ENCODE measurements at places on chromosomes 2 and 18. TPM values are rescaled to one million over a fixed set of nuclear protein-coding genes. Genes with fewer than 3 reads are reported as not detected.

Gene EGR4
- total RNA-seq, result 1.2 TPM

Gene CRYGC
- total RNA-seq, result not detected

Gene GAREM2
- 16.9 TPM for total RNA-seq

Gene RNF138
- 34.9 TPM for total RNA-seq

Gene PARD3B
- total RNA-seq, result 12.6 TPM

Gene SAG
- 0.43 TPM for total RNA-seq

Gene GCG
- total RNA-seq, result 4,649 TPM

Gene SUCLG1
- 92.9 TPM for total RNA-seq

Gene GNLY
- total RNA-seq, result not detected

Gene RNF125
- 1.8 TPM for total RNA-seq

Gene RESP18
- total RNA-seq, result not detected

Gene LRRFIP1
- 73.2 TPM for total RNA-seq

Gene TEKT4
- 0.34 TPM for total RNA-seq

Gene EFHD1
- 2.5 TPM for total RNA-seq

Gene TXNDC2
- not detected for total RNA-seq

Gene COLEC12
- total RNA-seq, result 61.3 TPM

Gene FAM237A
- not detected for total RNA-seq

Gene ANKRD62
- total RNA-seq, result not detected

Gene CAMKMT
- 5.3 TPM for total RNA-seq

Gene SPP2
- total RNA-seq, result not detected

Gene TIA1
- total RNA-seq, result 176 TPM

Gene FOXD4L1
- not detected for total RNA-seq

Gene ZSWIM2
- not detected for total RNA-seq

Gene SERPINB13
- total RNA-seq, result 3.7 TPM

Gene STK17B
- 20.0 TPM for total RNA-seq

Gene FRZB
- 17.1 TPM for total RNA-seq

Gene ZC3H6
- 5.5 TPM for total RNA-seq

Gene STK16
- 34.2 TPM for total RNA-seq

Gene DNMT3A
- total RNA-seq, result 139 TPM

Gene KCNK3
- total RNA-seq, result 7.7 TPM

Gene HMSD
- 4.5 TPM for total RNA-seq

Gene SCTR
- total RNA-seq, result 1.9 TPM

Gene CIB4
- total RNA-seq, result not detected

Gene UPP2
- total RNA-seq, result not detected

Gene ALK
- total RNA-seq, result 7.7 TPM

Gene LIMS3
- 1.8 TPM for total RNA-seq

Gene ZNF804A
- total RNA-seq, result 2.0 TPM

Gene ADCYAP1
- 1.2 TPM for total RNA-seq

Measured in type B pancreatic cell (in vitro differentiated cells).